CD4-positive, alpha-beta T cell treated with Interleukin-17A for 4 hours (primary cell): ENCODE measurements at places on chromosomes 6 and 20.

GRCh38 chr20:57601211-57601570 lies 19.0 kb downstream of the ZBP1 start:
- DNase-seq: no peak

DNA sequence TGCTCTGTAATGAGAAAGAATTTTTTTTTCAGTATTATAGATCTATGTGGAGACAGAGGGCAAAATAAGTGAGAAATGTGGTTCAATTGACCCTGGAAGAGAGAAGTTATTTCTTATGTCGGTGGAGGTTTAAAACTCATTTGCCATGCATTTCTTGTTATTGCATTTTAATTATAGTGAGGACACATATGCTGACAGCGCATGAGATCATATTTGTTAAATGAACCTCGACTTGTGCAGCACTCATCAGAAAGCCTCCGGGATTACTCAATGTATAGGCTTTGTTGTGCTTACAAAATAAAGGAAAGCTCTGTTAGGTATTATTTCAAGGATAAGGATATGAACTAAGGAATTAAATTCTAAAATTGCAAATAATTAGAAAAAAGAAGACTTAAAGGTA lies 915.1 kb upstream of the MAP3K7 start:
- no peak for DNase-seq

DNA sequence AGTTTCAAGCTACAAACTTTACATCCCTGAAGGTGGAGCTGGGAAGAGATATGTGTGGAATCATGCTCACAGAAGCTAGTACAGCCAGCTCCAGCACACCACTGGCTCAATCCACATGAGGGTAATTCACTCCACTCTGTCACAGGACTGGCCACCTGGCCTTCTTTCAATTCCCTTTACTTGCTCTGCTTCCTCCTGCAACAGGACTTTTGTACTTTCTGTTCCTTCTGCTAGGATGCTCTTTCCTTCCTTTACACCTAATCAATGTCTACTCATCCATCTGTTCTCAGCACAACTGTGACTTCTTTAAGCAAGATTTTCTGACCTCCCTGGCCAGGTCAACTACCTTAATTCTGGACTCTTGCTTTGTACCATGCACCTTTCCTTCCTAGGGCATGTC lies 39.4 kb upstream of the MYB start:
- no peak for DNase-seq

DNA sequence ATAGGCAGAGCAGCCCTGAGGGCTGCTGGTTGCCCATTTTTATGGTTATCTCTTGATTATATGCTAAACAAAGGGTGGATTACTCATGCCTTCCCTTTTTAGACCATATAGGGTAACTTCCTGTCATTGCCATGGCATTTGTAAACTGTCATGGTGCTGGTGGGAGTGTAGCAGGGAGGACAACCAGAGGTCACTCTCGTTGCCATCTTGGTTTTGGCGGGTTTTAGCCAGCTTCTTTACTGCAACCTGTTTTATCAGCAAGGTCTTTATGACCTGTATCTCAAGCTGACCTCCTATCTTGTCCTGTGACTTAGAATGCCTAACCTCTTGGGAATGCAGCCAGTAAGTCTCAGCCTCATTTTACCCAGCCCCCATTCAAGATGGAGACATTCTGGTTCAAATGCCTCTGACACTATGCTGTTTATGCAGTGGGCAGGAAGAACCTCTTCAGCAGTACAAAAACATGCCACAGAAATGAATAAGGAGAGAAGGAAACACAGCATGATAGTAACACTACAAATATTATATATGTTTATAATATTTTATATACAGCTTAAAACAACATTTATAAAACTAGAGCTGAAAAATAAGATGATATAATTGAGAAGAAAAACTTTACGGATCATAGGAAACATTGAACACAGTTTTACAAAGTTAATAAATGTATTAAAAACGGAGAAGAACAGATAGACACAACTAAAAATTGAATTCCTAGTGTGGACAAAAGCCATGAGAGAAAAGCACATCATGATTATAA lies 58.9 kb upstream of the SAMD5 start:
- no peak for DNase-seq

- DNase-seq: no peak
These were observed 110.0 kb upstream of the SYNDIG1 start for GRCh38 chr20:24359321-24360027.
